ENCODE measurements at places on chromosomes 4 and X. TPM values are rescaled to one million over a fixed set of nuclear protein-coding genes. Genes with fewer than 3 reads are reported as not detected.
A peak's percentile ranks its signal among the peaks of the same experiment; 100 is the strongest.

- DNase-seq = peak; percentile 31
Measured at GRCh38 chrX:125295337-125295736, 24.3 kb upstream of the TEX13C start.

DNA sequence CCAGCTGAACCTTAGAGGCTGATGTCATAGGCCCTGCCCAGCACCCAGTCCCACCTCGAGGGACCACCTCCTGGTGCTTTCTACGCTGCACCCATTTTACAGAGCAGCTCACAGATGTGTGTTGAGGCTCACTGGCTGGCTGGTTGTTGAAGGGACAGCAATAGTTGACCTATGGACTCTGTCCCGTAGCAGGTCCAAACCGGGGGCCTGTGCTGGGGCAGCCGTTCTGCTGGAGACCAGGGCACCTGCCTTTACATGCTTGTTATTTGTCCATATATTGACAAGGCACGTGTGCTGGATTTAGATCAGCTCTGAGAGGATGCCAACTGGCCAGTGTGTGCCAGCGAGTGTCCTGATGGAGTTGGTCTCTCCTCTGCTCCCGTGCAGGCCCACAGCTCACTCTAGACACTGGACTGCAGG is 58.1 kb downstream of the TNIP2 start:
- no peak for DNase-seq

- no peak for DNase-seq
Measured at GRCh38 chr4:620201-620600, 5.2 kb upstream of the PDE6B start.

Gene CFAP47
- total RNA-seq = not detected

DNA sequence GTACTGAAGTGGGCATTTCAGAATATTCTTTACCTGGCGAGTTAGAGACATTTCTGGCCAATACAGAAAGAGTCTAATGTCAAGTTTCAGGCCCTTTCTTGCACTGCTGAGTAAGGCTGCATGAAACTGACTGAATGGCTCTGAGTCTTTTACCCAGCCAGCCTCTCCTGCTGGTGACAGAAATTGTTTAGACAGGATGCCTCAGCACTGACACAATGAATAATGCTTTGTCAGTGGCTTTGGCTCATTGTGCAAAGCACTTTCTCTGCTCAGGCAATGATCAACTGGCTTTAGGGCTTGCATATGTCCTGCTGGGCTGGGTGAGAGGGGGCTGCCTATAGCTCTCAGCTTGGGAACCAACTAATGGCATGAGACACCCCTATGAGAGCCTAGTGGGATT is 45.5 kb downstream of the CLNK start:
- DNase-seq = no peak

Gene NDP
- total RNA-seq = not detected

DNA sequence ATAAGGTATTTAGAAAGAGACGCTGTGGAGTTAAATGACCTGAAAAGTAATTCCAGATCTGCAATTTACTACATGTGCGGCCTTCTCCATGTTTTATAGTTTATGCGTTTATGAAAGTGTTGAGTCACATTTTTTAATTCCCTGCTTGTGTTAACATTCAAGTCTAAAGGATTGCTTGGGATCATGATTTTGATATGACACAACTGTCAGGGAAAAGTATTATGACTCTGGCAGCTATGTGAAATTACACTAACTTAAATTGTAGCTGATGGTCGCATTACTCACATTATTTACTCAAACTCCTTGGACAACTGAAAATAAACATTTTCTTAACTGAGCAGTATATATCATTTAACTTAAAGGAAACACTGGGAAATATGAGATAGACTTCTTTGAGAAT is 14.3 kb upstream of the GABRB1 start:
- DNase-seq = no peak

- no peak for DNase-seq
Measured at GRCh38 chr4:112257098-112257497, 25.5 kb downstream of the AP1AR start.

Gene GSX2
- not detected for total RNA-seq

- DNase-seq = peak; percentile 30
Measured at GRCh38 chr4:179989975-179990374, 2253.2 kb upstream of the TENM3 start.

DNA sequence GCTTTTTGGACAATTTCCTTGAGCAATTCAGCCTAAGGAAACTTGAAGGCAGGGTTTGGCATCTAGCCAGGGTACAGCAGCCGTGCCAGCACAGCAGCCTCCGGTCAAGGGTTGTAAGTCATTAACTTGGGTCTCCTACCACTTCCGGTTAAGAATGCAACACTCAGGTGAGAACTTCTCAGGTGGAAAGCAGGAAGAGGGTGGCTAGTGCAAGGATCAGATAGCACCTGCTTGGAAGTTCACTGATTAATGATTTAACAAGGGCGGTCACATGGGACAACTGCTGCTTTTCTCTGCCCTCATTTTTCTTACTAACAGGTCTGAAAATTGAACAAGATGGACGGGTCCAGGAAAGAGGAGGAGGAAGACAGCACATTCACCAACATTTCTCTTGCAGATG is 30.1 kb upstream of the SCOC start:
- peak; percentile 78 for DNase-seq

DNA sequence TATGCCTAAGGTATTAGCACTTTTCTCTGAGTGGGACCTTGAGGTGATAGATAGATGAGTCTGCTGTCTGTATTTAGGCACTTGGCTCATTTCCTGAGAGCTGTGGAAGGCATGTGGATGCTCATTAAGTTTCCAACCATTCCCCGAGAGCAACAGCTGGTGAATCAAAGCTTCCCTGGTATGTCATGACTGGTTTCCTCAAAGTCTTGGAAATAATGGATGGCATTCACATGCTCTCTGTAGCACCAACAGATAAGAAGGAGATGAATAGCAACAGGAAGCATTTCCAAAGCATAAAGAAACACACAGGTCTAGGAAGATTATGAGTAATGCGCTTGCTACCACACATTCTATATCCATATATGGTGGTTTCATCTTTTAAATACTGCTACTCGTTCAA is 118.3 kb upstream of the ETNPPL start:
- DNase-seq = no peak

DNA sequence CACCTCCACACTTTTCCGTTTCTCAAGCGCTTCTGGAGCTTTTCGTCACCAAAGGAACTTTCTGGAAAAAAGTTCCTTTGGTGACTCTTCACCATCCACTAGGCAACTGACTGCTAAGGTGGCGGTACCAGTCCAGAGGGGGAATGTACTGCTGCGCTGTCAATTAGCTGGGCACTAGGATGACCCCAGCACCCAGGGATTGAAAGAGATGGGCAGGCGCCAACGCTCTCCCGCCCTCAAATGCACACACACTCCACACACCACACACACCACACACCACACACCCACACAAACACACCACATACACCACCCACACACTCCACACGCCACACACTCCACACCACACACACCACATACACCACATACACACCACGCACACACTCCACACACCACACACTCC is 10.4 kb downstream of the PRDM8 start:
- no peak for DNase-seq

- DNase-seq = no peak
Measured at GRCh38 chrX:152020888-152021287, 46.4 kb upstream of the GABRE start.

- peak; percentile 96 for DNase-seq
Measured at GRCh38 chr4:73676861-73677323, 56.7 kb upstream of the RASSF6 start.

DNA sequence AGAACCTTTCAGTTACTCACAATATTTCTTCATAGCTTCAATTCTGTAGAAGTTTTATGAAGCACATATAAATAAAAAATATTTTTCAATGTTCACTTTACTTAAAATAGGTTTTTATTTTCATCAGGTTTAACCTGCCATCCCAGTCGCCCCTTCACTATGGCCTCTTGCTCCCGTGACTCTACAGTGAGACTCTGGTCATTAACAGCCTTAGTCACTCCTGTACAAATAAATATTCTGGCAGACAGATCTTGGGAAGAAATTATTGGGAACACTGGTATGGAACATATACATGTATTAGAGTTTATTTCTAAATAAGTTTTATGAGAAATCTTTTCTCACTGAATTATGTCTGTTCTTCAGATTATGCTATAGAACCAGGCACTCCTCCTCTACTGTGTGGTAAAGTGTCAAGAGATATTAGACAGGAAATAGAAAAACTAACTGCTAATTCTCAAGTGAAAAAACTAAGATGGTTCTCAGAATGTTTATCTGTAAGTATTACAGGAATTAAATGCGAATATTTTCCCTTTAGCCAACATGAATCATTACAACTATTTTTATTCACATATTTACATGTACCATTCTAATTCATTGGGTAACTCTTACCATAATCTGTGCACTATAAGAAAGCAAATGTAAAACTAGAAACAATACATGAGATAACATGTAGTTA is 45.6 kb downstream of the SPATA4 start:
- no peak for DNase-seq

DNA sequence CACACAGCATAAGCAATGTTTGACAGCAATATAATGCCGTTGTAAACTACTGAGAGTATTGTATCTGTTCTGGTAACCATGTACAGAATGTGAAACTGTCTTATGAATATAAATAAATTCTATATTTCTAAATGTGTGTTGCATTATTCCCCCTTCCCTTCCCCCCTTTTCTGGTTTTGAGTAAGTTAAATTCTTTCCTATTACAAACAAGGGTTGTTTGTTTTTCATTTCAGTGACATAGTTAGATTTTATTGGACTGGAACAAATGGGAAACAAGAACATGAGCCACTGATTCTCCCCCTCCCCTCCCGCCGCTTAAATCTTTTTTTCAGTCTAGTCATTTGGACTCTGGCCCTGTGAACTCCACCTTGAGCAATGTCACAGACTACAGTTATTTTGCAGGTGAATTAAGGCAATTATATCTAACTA is 69.8 kb downstream of the GPAT3 start:
- DNase-seq = no peak

DNA sequence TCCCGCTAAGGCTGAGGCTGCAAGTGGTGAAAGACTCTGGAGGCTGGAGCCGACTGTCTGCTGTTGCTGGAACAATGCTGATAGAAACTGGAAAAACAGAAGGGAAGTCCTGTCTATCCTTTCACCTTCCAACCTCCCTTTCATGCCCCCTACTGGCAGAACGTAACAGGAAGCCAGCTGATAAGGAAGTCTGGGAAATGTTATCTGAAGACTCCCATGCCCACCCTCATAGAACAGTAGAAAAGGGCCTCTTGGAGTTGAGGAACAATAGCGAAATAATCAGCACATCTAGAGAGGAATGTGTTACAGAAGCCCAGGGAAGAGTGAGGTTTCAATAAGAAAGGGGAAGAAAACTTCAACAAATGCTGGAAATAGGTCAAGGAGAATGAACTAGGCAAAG is 117.1 kb upstream of the DKK2 start:
- DNase-seq = no peak

DNA sequence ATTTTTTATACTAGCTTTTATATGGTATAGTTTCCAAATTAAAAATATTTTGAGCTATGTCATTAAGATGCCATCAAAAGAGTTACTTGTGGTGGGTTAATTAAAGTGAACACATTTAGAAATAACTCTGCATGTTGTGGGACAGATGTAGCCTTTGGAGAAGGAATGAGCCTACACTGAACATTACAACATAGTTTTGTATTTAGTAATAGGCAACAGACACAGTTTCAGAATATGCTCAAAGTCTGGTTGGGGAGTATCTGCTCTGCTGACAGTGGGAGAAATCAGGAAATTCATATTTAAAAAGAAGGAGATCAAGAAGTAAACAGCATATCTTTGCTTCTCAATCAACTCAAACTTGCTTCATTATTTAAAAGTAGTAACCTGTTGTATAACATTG is 23.7 kb downstream of the EMCN start:
- DNase-seq = no peak

DNA sequence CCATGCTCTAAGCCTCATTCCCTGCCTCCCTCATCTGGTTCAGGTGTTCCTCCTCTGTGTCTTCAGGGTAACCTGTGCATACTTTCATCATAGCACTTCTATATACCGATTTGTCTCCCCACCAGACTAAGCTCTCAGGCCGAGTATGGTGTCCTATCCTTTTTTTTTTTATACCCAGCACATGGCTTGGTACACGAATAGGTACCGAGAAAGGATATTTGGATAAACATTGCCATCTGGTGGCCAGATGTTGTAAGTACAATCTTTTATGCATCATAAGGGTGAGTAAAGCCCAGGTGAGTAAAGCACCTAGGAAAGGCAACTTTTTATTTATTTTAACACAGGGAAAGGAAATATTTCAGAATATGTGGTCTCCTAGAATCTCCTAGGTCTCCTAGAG is 68.4 kb downstream of the MID2 start:
- no peak for DNase-seq

DNA sequence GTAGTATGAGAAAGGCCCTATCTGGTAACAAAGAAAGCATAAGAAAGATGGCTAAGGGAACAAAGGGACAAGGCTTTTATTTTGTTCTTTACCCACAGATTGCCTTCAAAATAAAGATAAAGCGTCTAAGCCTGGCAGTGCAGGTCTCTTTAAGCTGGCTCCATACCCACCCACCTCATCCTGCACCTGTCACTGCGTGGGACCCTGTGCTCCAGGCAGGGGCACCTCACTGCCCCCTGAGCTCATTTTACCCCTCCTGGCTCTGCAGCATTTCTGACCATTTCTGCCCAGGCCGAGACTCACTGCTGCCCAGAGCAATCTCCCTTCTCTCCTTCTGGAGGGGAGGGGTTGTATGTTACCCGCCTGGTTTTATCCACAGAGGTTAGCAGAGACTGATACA is 1.7 kb upstream of the CYP4V2 start:
- DNase-seq = no peak

GRCh38 chrX:69289046-69289792 is 124.0 kb upstream of the PJA1 start:
- no peak for DNase-seq

- DNase-seq = no peak
Measured at GRCh38 chr4:17511509-17511949, 361 bp downstream of the QDPR start.

Gene SMARCA1
- total RNA-seq = 20.1 TPM

DNA sequence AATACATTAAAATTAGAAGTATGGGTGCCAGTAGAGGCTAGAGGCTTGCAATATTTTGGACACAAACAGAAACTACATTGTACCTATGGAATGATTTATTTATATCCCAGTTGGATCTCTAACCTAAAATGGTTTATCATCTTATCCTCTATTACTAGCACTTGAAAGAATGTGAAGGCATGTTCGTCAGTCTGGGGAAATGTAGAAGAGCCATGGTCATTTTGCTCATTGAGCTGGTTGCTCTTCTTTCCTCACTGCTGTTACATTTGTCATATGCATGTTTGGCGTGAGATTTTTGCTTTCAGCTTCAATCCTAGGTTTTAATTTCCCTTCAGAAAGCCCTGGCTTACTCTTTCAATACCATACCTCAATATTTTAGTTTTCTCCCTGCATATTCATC is 82.4 kb upstream of the MYOZ2 start:
- DNase-seq = no peak

Gene INTS6L
- 2.0 TPM for total RNA-seq

DNA sequence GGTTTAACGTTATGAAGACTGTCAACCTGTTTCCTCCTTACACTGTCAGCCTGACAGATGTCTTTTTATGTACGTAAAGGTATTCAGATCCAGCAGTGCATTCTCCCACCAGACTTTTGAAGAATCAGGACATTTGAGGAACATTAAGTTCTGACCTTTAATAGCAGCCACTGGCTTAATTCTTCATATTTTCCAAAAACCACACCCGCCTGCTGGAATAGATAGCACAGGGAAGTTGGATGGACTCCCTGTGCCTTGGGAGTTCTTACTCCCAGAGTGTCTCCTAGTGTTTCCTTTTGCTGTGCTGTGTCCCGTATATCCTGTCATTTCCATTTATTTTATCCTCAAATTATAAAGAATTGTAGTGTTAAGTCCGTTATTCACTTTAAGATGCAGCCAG is 94.5 kb downstream of the AFF1 start:
- DNase-seq = no peak
